Stimulated activated effector memory CD8-positive, alpha-beta T cell treated with anti-CD3 and anti-CD28 coated beads, Interleukin-12 subunit alpha, Interleukin-12 subunit beta, amount 100 ng/mL, for 72 hours (primary cell): ENCODE measurements at places on chromosomes 13 and 19.

GRCh38 chr19:46990991-46991676 lies 28.5 kb upstream of the NPAS1 start:
- peak; percentile 44 for DNase-seq

DNA sequence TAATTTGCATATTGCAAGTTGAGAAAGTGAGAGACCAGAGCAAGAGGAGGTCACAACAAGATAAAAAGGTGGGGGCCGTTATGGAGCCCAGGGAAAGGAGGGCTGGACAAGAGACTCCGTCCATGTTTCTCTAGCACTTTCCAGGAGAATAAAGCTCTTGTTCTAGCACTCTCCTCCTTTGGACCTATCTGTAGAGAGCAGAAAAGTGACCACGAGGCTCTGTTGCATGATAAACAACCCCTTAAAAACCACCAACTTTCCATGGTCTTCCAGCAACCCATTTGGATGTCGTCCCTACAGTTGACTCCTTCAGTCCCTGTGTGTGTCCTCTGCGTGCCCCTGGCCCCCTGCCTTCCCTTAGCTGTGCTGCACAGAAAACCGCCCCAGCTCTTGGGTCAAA lies 4.1 kb upstream of the ARL11 start:
- no peak for DNase-seq

GRCh38 chr19:23439623-23440022 lies 44.4 kb upstream of the ZNF91 start:
- no peak for DNase-seq

DNA sequence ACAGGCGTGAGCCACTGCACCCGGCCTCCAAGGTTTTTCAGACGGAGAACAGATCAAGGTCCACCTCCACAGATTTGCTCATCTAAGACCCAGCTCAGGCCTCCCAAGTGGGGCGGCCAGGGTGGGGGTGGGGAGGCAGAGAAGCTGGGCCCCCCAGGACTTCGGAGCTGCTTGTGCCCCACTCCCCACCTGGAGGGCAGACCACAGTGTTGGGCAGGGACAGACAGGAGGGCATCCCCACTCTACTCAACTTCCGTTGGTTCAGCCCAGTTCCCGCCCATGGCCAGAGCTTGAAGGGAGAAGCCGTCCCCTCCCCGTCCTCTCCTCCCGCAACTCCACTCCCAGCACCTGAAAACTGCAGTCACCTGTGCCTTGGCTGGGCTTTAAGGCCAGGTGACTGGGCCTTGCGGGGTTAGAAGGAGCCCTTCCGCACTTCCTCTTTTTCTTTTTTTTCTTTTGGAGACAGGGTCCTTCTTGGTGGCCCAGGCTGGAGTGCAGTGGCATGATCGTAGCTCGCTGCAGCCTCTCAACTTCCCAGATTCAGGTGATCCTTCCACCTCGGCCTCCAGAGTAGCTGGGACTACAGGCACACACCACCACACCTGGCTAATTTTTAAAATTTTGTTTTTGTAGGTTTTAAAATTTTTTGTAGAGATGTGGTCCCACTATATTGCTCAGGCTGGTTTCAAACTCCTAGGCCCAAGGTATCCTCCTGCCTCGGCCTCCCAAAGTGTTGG lies 734 bp upstream of the LRRC8E start:
- DNase-seq = no peak

- DNase-seq = peak; percentile 97
Measured at GRCh38 chr13:30114571-30115256, 192.6 kb downstream of the KATNAL1 start.
